T1000 (cell line): ENCODE measurements at places on chromosomes 2 and 18.

GRCh38 chr2:10541081-10541480 is 93.0 kb upstream of the ODC1 start:
- no peak for DNase-seq

- DNase-seq: no peak
These were observed 652.9 kb downstream of the NR4A2 start for GRCh38 chr2:155679647-155680046.

DNA sequence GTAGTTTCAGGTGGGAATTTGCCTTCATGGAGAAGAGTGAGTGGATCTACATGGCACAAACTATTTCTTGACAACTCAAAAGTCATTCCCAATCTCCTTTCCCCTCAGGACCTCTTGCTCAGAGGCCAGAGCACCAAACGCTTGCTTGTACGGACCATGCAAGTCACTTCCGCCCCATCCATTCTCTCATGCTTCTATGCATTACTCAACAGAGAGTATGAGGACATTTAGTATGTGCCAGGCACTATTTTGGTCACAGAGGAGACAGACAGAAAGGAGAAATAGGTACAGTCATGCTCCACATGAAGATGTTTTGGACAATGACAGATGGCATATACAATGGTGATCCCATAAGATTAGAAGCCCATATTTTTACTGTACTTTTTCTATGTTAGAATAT is 117.5 kb downstream of the ACTR3 start:
- no peak for DNase-seq

DNA sequence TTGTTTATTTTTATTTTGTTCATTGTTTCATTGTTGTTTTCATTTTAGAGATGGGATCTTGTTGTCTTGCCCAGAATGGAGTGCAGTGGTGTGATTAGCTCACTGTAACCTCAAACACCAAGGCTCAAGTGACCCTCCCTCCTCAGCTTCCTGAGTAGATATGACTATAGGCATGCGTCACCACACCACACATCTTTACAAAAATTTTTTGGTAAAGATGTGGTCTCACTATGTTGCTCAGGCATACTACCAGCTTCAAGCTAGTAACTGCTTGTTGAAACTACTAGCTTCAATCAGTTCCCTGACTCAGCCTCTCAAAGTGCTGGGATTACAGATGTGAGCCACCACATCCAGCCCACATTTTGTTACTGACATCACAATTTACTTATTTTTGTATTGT is 14.8 kb downstream of the FAM237A start:
- DNase-seq: no peak

DNA sequence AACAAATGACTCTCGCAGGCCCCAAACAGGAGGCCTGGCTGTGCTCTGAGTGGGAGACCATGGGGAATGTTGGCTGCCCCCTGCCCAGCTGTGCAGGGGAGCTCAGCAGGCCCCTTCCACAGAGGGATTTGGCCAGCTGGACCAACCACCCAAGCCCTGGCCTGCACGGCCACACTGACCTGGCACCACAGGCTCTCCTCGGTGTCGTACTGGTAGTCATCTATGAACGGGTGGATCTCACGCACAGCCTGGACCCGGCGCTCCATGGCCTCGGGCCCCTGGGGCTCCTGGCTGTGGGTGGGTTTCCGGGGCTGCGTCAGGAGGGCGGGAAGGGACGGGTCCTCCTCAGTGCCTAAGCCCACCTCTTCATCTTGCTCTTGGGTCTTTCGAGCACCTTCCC is 74.5 kb downstream of the POLR1A start:
- DNase-seq: no peak

DNA sequence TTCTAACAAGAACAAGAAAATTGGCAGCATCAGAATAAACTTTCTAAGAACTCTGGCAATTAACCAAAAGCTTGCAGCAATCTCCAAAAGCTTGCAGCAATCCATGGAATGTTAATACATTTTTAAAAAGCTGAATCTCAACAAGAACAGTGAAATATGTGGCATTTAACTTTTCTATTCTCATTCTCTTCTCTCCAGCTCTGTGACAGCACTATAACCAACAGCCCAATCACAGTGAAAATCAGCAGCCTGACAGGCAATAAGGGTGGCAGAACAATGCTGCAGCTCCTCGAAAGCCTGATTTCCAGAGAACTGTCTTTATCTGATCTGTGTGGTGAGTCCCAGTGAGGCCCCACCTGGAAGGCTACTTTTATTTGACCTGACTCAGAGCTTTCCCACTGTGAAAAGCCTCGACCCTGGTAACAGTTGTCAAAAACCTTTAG is 60.0 kb downstream of the TMEM131 start:
- no peak for DNase-seq

DNA sequence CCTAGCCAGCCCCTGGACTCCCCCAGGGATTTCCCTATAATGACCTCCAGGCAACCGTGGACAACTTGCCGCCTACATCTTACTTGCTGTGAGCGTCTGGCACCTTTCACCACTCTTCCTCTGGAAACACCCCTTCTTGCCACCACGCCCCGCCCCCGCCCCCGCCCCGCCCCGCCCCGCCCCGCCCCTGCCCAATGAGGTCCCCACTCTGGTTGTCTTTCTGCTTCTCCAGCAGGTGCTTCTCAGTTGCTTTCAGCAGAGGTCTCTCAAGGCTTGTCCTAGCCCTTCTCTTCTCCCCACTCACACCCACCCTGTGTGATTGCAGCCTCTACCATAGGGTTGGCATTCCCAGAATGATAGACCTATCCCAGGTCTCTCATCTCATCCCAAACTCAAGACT is 214.5 kb downstream of the EN1 start:
- no peak for DNase-seq

DNA sequence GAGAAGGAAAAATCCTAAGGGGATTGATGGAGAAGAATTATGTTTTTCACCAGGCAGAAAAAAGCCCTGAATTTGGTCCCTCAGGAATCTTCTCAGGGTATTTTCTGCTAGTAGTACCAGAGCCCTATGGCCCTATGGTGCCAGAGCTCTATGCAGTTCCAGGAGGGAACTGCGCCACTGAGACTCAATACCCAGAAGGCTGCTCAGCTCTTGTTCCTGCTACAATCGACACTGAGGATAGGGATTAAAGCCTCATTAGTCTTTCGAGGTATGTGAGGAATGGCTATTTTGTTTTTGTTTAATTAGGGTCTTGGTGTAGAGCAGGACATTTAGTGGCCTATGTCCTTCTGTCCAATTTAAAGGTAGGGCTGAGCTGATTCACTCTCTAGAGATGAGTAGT is 21.7 kb upstream of the PPP3R1 start:
- DNase-seq: no peak

- no peak for DNase-seq
These were observed 927.3 kb upstream of the CDH2 start for GRCh38 chr18:29104227-29104626.

DNA sequence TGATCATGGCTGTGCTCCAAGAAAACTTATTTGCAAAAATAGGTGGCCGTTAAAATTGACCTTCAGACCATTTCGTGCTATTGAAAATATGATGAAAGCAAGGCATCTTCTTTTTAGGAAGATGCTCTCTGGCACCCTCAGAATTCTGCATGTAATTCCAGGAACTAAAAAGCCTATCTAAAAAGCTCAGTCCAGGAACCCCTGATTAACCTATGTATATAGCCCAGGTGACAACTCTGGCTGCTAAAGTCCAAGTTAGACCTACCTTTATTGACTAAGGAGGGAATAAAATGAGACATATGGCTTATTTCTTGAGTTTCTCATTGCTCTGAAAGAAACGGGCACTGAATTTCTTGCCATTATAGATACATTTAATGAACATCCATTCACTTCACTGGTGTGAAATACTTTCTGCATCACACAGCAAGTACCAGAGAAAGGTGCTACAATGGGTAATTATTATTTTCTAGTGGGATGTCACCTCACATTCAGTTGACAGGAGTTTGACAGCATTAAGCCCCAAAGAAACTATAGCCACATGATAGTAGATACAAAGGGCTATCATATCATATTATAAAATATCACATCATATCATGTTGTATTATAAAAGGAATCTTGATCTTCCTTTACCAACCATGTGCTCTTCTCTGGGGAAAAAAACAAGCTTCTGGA is 83.8 kb downstream of the EPHA4 start:
- no peak for DNase-seq

GRCh38 chr2:160220026-160220425 is 20.0 kb upstream of the ITGB6 start:
- DNase-seq: no peak
